Mesothelial cell of epicardium (in vitro differentiated cells): ENCODE measurements at places on chromosomes 12 and 14. TPM values are rescaled to one million over a fixed set of nuclear protein-coding genes. Genes with fewer than 3 reads are reported as not detected.
A peak's percentile ranks its signal among the peaks of the same experiment; 100 is the strongest.

DNA sequence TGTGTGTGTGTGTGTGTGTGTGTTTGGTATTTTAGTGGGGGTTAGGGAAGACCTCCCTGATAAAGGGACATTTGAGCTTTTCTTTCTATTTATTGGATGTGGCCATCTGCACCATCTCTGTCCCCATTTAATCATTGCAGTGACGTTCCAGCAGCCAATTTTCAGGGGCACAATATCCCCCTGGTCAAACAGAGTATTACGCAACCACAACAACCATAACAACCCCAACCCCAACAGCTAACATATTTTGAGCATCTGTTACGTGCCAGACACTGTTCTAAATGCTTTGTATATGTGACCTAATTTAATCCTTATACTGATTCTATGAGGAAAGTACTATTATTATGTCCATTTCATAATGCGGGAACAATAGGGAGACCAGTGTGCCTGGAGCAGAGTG, 87.4 kb downstream of the TTC8 start:
- no peaks in the 10 kb centered on the region for H3K36me3 ChIP-seq
- H3K27me3 ChIP-seq: peaks cover 20% of the 10 kb centered on the region
- no peak overlapping the region for H3K4me3 ChIP-seq
- DNase-seq: no peak
- H3K4me1 ChIP-seq: no peaks in the 10 kb centered on the region
- H3K27ac ChIP-seq: no peak overlapping the region

- H3K4me1 ChIP-seq: peaks cover 29% of the 10 kb centered on the region
- peak overlapping the region; percentile 53 for H3K27ac ChIP-seq
- DNase-seq: no peak
- H3K36me3 ChIP-seq: no peaks in the 10 kb centered on the region
Observed at GRCh38 chr12:121632069-121632970, 6.0 kb downstream of the ORAI1 start.

DNA sequence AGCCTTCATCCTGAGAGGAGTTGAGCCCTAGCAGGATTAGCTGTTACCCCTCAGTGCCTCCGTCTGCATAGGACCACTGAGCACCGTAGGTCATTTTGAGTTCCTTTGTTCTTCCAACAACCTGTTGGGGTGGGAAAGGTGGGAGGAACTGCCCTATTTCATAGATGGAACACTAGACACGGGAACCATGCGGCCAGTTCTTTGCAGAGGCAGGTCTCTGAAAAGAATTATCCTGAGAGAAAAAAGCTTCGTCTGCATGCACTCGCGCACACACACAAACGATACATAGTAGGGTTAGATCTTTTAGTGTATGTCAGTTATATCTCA, 28.5 kb downstream of the TRAFD1 start:
- H3K27me3 ChIP-seq: no peaks in the 10 kb centered on the region
- peaks cover 5% of the 10 kb centered on the region for H3K4me1 ChIP-seq

DNA sequence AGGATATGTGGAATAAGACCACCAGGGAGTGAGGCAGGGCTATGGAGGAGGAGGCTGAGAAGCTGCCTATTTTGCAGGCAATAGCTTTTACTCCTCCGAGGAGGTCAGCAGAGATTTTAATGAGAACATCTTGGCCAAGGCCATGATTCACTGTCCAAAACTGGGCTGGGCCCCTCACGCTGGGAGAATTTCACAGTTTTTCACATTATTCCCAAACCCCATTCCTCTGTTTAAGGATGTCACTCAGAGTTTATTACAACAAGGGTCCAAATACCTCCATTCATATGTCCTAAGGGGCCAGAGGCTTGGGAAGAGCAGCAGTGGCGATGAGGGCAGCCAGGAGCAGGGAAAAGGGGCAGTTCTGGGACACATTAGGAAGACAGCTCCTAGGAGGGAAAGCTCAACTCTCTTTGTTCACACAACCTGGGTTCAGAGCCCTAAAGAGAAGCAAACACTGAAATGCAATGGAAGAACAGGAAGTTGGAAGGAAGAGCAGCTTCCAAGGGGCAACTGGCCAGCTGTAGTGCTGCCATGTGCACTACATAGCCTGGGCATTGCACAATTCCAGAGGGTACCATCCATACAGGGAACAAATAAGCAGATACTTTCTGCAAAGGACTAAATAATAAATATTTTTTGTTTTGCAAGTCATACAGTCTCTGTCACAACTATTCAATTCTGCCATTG, 283.2 kb downstream of the NUAK1 start:
- no peak for DNase-seq

DNA sequence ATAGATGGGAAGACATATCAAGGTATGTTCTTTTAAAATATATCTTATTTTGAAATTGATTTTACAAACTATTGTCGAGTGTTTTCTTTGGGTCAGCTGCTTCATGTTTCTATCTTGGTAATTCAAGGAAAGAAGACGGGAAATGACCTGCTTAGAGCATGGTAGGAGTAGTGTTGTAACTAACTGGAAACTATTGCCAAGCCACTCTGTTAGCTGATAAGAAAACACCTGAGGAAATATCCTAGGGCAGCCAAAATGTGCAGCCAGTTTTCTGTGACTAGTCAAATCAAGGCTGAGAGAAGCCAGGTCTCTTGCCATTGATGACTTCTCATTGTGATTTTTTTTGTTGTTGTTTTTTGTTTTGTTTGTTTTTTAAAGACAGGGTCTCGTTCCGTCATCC, 30.2 kb downstream of the METAP2 start:
- H3K4me3 ChIP-seq: no peak overlapping the region
- no peak overlapping the region for H3K27ac ChIP-seq
- H3K4me1 ChIP-seq: no peaks in the 10 kb centered on the region
- H3K27me3 ChIP-seq: no peaks in the 10 kb centered on the region

GRCh38 chr14:26255213-26255612, 342.6 kb downstream of the NOVA1 start:
- H3K4me3 ChIP-seq: no peak overlapping the region
- H3K4me1 ChIP-seq: no peaks in the 10 kb centered on the region
- DNase-seq: no peak
- no peaks in the 10 kb centered on the region for H3K36me3 ChIP-seq
- H3K27me3 ChIP-seq: peaks cover 11% of the 10 kb centered on the region
- H3K27ac ChIP-seq: no peak overlapping the region

DNA sequence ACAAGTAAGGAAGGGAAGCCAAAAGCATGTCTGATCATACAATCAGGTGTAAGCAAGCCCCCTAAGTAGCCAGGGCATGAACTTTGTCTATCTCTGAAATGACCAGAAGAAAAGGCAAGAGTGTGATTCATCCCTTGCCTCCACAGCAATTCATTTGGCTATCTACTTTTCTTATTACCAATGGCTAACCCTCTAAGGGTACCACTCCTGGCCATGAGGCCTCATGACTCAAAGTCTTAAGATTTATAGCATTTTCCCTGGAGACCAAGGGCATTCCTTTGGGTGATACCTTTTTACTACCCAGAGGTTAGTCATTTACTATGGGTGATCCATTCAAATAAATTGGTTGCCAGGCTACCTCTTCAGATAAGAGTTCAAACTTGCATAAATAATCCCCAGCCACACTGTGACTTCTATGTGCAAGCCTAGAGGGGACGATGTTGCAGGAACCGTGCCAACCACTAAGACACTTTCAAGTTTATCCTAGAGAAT, 1.5 kb upstream of the LGALS3 start:
- H3K4me1 ChIP-seq: peaks cover 33% of the 10 kb centered on the region
- H3K27ac ChIP-seq: no peak overlapping the region
- no peak overlapping the region for H3K4me3 ChIP-seq
- peaks cover 29% of the 10 kb centered on the region for H3K27me3 ChIP-seq
- no peak for DNase-seq

LRP1-AS gene
- not detected in 3 replicates for total RNA-seq

AJUBA gene
- 108 to 110 TPM (median 109 TPM) in 3 replicates for total RNA-seq

CD69 gene
- 0.40 to 0.78 TPM (median 0.43 TPM) in 3 replicates for total RNA-seq

KIF5A gene
- 0.40 to 0.69 TPM (median 0.59 TPM) in 3 replicates for total RNA-seq
